Right lobe of liver (tissue), 6 donors: ENCODE measurements at places on chromosomes 12 and 14. TPM values are rescaled to one million over a fixed set of nuclear protein-coding genes. Genes with fewer than 3 reads are reported as not detected.

NGB gene
- not detected for total RNA-seq

DNA sequence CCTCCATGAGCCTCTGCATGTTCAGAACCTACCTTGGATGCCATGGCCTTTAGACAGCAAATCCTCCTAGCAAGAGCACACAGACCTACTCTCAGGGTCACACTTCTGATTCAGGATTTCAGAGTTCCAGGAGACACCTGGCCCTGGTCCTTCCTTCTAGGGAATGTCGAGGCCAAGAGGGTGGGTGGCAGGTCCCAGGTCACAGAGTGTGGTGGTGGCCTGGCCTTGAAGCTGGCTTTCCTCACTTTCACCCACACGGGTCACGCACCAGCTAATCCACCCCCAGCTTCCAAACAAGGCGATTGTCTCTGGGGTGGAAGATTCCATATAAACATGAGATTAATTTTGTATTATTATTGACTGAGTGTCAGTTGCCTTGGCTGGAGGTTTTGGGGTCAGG lies 328.3 kb upstream of the RTL1 start:
- no peak overlapping the region for H3K27ac ChIP-seq
- H3K4me1 ChIP-seq, result no peaks in the 10 kb centered on the region
- H3K36me3 ChIP-seq, result no peaks in the 10 kb centered on the region
- DNase-seq, result no peak

DNA sequence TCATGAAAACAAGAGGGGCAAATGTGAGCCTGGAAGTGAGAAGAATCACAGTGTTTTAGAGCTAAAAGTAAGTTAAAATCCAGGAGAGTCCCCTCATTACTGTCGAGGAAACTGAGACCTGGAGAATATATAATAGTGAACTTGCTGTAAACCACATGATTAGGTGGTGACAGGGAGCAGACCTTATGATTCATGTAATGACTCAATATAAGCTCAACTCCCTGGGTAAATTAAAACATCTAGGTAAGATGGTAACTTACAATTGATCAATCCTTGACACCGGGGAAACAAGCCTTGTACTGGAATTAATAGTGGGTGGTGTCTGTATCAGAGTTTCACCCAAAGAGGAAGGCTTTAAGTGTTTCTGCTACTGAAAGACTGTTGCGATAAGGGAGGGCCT lies 269.3 kb downstream of the SNAPC1 start:
- H3K4me1 ChIP-seq, result no peaks in the 10 kb centered on the region
- H3K36me3 ChIP-seq, result no peaks in the 10 kb centered on the region
- no peak overlapping the region for H3K4me3 ChIP-seq

DNA sequence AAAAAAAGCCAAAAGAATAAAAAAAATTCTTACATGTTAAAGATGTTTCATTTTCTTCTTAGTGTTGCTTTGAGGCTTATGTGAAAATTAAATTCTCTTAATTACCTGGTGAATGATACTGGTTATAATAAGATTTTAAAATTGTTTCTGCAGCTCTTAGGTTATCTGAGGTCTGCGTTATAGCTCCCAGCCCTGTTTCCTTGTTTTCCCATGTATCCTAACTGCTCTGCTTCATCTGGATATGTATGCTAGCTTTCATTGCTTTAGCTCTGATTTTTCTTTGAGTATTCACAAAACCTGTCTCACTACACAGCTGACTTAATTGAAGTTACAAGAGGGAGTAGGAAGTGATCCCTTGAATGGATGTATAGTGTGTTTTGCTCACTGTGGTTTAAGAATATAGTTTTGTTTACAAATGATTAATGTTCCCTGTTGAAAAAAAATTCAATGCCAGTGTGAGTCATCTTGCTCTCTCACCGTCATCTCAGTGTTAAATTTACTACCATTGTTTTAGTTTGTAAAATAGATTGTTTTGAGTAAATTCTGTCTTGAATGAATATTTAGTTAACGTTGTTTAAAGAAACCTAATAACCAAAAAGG lies 26.8 kb downstream of the CPSF6 start:
- H3K4me3 ChIP-seq, result no peak overlapping the region
- H3K4me1 ChIP-seq, result no peaks in the 10 kb centered on the region
- peaks cover 18% of the 10 kb centered on the region for H3K36me3 ChIP-seq
- no peak overlapping the region for H3K27ac ChIP-seq

- H3K4me3 ChIP-seq, result no peak overlapping the region
- no peaks in the 10 kb centered on the region for H3K4me1 ChIP-seq
- no peaks in the 10 kb centered on the region for H3K36me3 ChIP-seq
- no peaks in the 10 kb centered on the region for H3K27me3 ChIP-seq
Observed at GRCh38 chr14:84544486-84545131, 985.3 kb upstream of the FLRT2 start.

DNA sequence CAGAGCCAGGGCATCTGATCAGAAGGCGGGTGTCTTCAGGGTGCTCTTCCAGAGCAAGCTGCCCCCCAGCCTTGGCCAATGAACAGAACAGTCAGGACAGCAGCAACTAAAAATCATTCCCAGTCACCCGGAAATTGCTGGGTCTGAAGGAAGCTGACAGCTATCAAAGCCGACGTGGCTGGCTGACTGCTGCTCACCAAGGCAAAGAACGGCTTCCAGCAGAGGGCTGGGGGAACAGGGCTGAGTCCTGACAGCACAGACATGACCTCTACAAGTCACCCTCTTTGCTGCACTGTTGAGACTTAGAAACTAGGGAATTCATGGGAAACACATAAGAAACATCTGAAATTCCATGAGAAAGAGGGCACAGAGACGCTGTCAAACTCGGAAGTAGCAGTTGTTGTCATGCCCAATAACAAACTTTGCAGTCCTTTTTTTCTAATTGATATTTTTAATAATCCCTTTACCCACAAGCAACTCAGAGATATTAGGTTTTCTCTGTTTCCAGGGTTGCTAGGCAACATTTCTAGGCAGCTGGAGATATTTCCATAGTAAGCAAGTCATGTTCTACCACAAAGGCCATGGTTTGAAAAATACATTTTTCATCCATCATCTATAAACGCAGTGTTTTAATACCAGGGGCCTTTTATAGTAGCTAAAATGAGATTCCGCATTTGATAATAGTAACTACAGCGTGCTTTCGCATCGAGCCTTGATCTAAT lies 365.2 kb downstream of the SEC23A start:
- no peaks in the 10 kb centered on the region for H3K27me3 ChIP-seq
- H3K27ac ChIP-seq, result no peak overlapping the region
- no peak overlapping the region for H3K4me3 ChIP-seq

DNA sequence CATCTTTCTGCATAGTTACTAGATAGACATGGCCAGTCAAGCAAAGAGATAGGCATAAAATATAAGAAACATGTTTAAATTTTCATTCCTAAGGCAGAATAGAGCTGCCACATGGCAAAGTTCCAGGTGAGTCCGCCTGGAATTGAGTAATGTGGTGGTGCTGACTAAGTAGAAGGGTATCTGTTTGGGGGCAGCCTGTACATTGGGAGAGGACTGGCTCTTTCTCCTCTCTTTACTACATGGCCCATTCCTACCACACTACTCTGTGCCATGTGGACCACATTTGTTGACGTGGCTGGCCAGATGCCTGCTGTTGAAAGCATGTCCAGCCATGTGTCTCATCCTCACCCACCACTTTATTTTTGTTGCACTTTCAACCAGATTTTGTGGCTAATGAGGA lies 354.0 kb downstream of the ETNK1 start:
- no peaks in the 10 kb centered on the region for H3K4me1 ChIP-seq
- H3K27ac ChIP-seq, result no peak overlapping the region
- no peaks in the 10 kb centered on the region for H3K36me3 ChIP-seq
- H3K27me3 ChIP-seq, result no peaks in the 10 kb centered on the region
- no peak for DNase-seq

DNA sequence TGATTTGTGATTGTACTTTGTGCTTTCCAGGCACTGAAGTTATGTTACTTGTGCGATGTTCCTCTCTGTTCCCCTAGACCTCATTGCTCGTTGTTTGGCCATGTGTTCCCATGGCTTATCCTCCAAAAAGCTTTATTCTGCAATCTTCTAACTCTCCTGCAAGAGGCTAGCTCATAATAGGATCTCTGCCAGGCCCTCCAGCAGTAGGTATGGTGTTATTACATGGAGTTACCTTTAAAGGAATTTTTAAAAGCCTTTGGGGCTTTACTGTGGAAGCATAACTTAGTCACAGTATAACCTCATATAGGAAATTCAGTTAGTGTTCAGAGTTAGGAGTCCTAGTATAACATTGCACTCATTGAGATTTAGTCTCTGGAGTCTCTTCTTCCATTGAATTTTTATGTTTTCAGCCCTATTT lies 292.3 kb downstream of the RAD51B start:
- no peaks in the 10 kb centered on the region for H3K36me3 ChIP-seq
- no peaks in the 10 kb centered on the region for H3K27me3 ChIP-seq
- no peak overlapping the region for H3K4me3 ChIP-seq
- DNase-seq, result no peak
- no peaks in the 10 kb centered on the region for H3K4me1 ChIP-seq

DNA sequence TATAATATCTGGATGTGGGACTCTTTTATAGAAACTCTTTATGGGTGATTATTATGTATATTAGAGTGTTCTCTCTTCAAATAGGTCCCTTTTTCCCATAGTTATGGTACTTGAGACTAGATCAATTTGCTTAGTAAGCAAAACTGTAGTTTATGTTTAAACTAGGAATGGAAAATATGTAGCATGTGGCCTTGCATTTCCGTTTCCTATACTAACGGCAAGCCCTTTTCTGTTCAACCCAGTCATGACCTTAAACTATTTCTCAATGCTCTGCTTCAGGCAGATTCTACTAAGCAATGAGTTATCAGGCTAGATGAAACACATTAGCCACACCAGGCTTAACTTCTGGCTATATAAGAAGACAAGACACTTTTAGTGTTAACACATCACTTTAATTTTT lies 84.6 kb downstream of the OTOGL start:
- no peak overlapping the region for H3K27ac ChIP-seq
- H3K4me1 ChIP-seq, result no peaks in the 10 kb centered on the region
- no peaks in the 10 kb centered on the region for H3K36me3 ChIP-seq
- H3K27me3 ChIP-seq, result no peaks in the 10 kb centered on the region
- H3K4me3 ChIP-seq, result no peak overlapping the region
- no peak for DNase-seq

GRCh38 chr12:92570056-92570753 lies 132.6 kb upstream of the PLEKHG7 start:
- no peak overlapping the region for H3K4me3 ChIP-seq
- H3K27ac ChIP-seq, result peak overlapping the region; percentile 13
- peaks cover 43% of the 10 kb centered on the region for H3K4me1 ChIP-seq

GRCh38 chr14:28926122-28926521 lies 159.5 kb downstream of the FOXG1 start:
- DNase-seq, result no peak
- H3K4me1 ChIP-seq, result no peaks in the 10 kb centered on the region
- H3K27ac ChIP-seq, result no peak overlapping the region
- H3K27me3 ChIP-seq, result no peaks in the 10 kb centered on the region
- no peak overlapping the region for H3K4me3 ChIP-seq

- H3K27ac ChIP-seq, result no peak overlapping the region
- no peaks in the 10 kb centered on the region for H3K27me3 ChIP-seq
- H3K36me3 ChIP-seq, result no peaks in the 10 kb centered on the region
- no peak for DNase-seq
- no peak overlapping the region for H3K4me3 ChIP-seq
- H3K4me1 ChIP-seq, result no peaks in the 10 kb centered on the region
Observed at GRCh38 chr12:24631676-24632426, 317.1 kb downstream of the BCAT1 start.

- DNase-seq, result no peak
- no peak overlapping the region for H3K27ac ChIP-seq
- no peaks in the 10 kb centered on the region for H3K4me1 ChIP-seq
- H3K27me3 ChIP-seq, result no peaks in the 10 kb centered on the region
- H3K36me3 ChIP-seq, result no peaks in the 10 kb centered on the region
- no peak overlapping the region for H3K4me3 ChIP-seq
Observed at GRCh38 chr14:103806805-103807204, 40.6 kb downstream of the PPP1R13B start.

GRCh38 chr14:103699901-103700752 lies 15.1 kb downstream of the XRCC3 start:
- H3K36me3 ChIP-seq, result peaks cover 8% of the 10 kb centered on the region
- H3K4me3 ChIP-seq, result no peak overlapping the region
- no peaks in the 10 kb centered on the region for H3K27me3 ChIP-seq
- no peaks in the 10 kb centered on the region for H3K4me1 ChIP-seq
- H3K27ac ChIP-seq, result no peak overlapping the region

DNA sequence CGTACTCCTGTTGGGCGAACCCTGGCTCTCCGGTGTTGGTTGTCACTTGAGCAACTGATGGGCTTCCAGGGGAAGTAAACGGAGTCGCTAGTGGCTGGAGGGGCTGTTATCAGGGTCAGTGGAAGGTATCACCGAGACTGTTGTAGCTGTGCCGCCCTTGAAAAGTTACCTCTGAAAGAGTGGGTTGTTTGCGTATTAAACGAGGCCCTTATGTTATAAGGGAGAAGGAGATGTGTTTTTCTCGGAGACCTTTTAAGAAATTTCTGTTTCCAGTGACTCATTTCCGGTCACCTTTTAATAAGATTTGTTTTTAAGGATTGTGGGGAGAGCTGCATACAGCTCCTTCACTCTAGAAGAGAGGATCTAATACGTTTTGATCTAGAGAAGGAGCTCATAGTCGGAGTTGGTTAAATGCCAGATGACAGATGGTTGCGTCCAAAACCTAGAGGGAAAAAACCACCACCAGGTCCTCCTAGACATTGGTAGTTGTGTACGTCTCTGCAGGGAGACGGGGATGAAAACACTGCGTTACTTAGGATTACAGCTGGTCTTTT lies 750 bp upstream of the DBX2 start:
- no peak overlapping the region for H3K27ac ChIP-seq
- DNase-seq, result no peak
- H3K36me3 ChIP-seq, result no peaks in the 10 kb centered on the region
- no peaks in the 10 kb centered on the region for H3K4me1 ChIP-seq
